ENCODE measurements at places on chromosomes 2 and 18.

GRCh38 chr2:151399981-151400380, 9.7 kb upstream of the RIF1 start:
- no peak for DNase-seq

DNA sequence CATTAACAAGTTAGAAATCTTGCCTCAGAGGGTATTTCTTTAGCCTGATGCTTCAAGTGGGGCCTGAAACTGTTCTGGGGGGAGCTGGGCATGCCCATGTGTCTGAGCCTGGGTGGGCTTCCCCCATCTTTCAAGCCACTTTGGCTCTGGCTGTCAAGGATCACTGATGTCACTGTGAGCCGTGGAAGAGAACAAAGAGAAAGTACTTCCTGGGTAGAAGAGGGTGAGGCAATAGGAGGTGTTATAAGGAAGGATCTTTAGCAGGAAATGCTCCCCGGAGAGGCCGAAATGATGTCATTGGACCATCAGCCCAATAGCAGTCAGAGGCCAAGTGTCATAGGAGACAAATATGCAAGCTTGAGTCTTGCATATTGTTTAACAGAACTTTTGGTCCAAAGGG, 228.4 kb upstream of the MEX3C start:
- DNase-seq, result no peak

- DNase-seq, result no peak
Observed at GRCh38 chr18:76654577-76654976, 159.5 kb upstream of the ZNF516 start.

- DNase-seq, result no peak
Observed at GRCh38 chr2:239276851-239277250, 124.0 kb downstream of the HDAC4 start.

DNA sequence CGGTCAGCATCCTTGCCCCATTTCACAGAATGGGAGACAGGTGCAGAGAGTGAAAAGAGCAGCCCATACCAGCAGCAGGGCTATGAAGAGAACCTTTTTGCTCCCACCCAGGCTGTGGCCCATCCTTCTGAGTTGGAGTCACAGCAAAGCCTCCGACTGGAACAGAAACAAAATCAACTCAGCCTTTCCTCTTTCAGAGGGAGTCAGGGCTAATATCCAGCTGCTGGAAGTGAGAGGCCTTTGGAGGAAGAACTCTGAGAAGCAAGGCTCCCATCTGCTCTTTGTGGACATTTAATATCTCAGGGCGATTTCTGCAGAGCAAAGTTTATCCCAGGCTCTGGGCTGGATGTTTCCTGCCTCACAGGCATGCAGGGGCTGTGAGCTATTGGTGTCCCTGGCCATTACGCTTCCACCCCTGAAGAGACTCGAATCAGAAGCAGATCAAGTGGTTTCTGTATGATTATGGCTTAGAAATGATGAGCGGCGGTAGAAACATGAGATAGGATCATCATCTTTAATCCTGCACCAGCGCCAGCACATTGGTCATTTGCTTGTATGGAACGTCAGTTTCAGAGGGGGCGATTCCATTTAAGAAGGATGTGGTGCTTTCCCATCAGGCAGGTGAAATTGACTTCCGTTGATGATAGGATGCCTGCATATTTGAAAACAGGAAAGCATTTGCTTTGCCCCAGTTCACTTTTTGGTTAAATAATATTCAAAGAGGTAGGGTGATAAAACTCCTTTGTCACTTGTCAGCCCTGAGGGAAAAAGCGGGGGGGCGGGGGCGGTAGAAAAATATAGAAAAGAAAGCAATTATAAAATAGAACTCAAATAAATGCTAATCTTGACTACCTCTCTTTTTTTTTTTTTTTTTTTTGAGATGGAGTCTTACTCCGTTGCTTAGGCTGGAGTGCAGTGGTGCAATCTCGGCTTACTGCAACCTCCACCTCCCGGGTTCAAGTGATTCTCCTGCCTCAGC, 152.4 kb downstream of the LRRC30 start:
- no peak for DNase-seq

GRCh38 chr2:83470928-83471327, 988.2 kb downstream of the SUCLG1 start:
- DNase-seq, result no peak

DNA sequence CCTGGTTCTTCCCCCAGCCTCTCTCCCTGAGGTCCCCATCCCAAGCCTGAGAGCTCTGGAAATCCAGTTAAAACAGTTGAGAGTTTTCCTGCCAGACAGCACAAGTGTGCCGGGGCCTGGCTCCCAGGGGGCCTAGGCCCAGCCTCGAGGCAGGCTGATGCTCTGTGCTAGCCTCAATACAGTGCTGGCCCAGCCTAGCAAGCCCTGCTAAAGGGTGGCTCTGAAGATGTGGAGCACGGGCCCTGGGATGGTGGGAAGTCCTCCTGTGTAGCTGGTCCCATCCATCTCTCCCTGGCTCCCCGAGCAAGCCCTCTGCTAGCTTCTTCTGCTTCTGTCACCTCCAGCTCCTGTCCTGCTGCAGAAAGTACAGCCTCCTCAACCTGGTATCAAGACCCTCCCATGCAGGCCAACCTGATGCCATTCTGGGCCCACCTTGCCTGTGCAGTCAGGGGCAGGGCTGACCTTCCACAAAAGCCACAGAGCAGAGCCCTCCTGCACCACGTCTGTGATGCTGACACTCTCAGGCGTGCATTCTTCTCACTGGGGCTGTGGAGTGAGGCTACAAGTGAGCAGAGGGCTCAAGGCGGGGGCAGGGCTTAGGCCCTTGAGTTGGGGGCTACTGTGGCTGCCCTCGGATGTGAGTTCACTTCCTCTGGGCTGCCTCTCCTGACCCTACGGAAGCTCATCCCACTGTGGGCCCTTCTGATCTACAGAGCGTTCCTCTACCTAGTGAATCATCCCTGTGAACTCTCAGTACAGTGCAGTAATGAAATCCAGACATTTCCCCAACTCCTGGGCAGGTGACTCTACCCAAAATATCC, 60.1 kb upstream of the LAPTM4A start:
- no peak for DNase-seq

DNA sequence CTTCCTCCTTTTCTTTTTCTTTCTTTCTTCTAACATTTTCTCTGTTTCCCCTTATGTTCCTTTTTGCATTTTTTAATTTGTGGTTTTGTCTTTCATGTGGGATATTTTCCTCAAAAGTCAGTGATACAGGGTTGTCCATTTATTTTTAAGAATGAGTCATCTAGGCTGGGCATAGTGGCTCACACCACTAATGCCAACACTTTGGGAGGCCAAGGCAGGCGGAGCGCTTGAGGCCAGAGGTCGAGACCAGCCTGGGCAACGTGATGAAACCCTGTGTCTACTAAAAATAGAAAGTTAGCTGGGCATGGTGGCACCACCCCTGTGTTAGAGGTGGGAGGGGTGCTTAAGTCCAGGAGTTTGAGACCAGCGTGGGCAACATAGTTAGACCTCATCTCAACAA, 35.8 kb downstream of the KATNAL2 start:
- DNase-seq, result no peak

DNA sequence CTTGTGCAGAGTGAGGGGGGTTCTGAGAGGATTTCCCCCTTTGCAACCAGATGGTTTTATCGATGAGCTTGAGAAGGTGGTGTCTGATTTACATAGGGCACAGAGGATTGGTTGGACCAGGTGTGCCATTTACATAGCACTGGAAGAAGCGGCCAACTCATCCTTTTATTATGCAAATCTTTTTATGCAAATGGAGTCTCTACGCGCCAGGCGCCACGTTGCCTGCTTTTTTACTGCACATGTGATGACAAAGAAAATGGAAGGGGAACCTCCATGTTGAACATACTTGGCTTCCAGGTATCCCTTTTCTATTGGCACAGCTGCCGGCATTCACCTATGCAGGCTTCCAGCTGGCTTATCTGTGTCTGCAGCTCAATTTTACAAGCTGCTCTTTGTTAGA, 18.4 kb upstream of the TXNL4A start:
- DNase-seq, result no peak

GRCh38 chr18:23487738-23488570, 15.4 kb upstream of the RMC1 start:
- DNase-seq, result no peak

DNA sequence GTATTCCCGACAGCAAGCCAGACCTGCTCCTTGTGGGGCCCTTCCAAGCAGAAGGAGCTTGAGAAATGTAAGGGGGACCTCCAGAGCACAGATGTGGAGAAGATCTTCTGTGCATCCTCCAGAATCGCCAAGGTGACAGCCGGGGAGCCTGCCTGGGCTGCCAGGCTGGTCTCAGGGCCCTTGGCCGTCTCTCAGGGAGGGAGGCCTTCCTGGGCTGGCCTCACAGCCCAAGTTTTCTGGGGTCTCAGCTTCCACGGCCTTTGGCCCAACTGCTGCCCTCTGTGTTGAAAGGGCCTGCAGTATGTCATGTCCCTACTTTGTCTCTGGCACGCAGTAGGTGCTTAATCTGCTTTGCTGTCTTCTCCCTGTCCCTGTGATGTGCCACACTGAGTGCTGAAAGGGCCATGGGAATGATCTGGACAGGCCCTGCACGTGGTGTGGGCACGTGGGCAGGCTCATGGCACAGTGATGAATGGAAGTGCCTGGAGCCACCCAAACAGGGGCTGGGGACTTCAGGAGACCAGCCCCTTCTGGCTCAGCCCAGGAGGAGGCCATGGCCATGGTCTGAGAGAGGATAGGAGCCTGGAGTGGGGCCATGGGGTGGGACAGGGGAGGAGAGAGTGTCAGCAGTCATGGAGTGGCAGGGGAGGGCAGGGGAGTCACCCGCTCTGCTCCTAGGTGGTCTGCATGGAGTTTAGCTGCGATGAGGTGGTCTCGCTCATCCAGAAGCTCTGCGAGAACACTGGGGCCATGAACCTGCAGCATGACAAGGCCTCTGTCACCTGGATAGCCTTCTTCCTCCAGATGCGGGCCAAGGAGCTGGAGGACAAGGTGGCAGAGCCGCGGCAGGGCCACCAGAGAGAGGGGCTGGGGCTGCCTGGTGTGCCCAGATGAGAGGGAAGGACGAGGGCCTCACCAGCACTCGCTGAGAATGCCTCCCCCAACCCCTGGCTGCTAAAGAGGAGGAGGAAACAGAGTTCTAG, 35.4 kb downstream of the HJURP start:
- no peak for DNase-seq

Data from AG09309 (cell line).